ENCODE measurements at places on chromosomes 1 and 21.

DNA sequence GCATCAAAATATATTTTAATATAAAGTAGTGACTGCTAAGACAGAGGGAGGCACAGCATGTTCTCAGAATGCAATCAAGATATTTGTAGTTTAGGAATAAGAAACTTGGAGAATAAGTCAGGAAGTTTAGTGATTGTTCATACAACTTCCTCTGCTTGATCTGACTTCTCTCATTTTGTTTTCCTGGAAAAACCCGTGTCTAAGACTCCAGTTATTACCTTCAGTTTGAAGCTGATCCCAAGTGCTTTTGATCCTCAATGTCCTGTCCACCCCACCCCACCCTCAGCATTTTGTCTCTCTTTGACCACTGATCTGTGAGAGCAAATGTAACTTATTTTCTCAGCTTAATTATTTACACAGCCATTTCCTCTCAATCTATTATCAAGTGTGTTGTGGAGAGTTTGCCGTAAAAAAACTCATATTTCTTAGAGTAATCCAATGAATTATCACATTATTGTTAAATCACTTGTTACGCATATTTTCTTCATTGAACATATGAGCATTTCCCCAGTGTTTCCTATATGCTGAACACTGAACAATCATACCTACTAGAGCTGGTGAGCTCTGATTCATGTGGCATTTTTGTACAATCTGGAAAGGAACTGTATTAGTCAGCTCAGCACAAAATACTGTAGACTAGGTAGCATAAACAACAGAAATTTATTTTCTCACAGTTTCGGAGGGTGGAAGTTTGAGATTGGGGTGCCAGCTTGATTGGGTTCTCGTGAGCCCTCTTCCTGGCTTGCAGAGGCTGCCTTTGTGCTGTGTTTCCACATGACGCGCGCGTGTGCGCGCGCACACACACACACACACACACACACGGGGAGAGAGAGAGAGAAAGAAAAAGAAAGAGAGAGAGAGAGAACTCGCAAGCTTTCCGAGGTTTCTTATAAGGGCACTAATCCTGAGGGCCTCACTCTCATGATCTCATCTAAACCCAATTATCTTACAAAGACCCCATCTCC, 65.5 kb upstream of the DPYD start:
- DNase-seq = no peak

- DNase-seq = no peak
Observed at GRCh38 chr1:18536915-18537314, 56.2 kb downstream of the KLHDC7A start.

DNA sequence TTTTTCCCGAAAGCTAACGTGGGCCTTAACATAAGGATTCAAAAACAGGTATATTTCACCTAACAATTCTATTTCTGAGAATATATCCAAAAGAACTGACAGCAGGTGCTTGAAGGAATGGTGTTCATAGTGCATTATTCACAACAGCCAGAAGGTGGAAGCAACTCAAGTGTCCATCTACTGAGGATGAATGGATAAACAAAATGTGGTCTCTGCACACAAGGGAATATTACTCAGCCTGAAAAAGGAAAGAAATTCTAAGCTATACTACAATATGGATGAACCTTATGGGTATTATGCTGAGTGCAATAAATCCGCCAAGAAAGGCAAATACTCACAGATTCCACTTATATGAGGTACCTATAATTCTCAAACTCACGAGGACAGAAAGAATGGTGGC, 6.1 kb upstream of the RIPPLY3 start:
- no peak for DNase-seq

DNA sequence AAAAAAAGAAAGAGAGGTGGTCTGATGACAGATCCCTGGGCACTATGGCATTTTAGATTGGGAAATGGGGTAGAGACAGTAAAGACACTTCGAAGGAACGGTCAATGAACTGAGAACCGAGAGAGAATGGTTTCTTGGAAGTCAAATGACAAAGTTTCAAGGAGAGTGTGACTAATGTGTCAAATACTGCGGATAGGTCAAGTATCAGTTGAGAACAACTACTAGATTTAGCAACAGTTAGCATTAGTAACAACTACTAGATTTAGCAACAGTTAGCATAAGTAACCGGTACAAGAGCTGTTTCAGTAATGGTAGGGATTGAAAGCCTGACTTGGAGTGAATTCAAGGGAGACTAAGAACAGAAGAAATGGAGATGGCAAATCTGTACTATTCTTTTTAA, 35.0 kb downstream of the UROD start:
- no peak for DNase-seq

GRCh38 chr1:231871471-231871870, 244.9 kb downstream of the DISC1 start:
- DNase-seq = no peak

DNA sequence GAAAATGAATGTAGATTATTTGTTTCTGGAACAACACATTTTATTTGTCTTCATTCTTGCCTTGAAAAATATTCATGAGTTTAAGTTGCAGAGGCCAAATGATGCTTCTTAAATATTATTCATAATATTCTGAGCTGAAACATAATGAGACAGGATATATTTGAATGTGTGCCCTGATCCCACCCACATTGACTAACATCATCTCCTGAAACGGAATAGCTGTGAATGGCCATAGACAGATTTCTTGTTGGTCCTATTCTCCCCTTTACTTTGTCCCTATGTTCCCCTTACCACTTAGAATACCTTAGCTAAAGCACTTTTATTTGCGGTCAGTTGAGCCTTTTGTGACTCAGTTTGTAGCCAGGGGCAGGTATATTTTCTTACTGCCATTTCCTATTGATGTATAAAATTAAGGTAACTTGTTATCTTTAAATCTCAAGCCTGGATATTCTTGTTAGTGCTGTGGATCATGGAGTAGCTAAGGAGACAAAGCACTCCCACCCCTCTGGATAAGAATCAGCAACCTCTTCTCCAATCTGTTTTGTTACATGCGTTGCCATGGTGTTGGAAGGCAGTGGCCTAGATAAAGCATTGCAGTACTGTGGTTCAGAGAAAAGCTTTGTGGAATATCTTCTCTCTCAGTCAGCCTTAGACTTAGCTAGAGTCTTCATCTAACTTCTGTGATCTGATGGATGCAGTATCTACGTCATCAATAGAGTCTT, 478.5 kb upstream of the DEPDC1 start:
- DNase-seq = no peak
